Gastroesophageal sphincter (tissue), 4 donors: ENCODE measurements at places on chromosomes 1 and 21. TPM values are rescaled to one million over a fixed set of nuclear protein-coding genes. Genes with fewer than 3 reads are reported as not detected.

DNA sequence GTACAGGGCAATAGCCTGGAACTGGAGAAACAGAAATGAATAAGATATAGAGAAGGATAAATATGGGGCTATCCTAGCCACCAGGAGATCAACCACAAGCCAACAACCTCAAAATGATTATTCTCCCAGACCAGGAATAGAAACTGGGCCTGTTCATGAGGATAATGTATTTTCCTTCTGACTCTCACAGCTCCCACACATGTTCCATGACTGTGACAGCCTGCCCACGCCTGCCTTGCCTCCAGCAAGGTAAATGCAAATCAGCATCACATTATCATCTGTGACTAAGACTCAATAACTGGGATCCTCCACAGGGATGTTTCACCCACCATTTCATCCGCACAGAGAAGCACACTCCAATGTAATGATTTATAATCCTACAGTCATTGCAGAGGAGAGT is 3.3 kb downstream of the ENSA start:
- no peak for ATAC-seq

- ATAC-seq: no peak
These were observed 24.7 kb downstream of the HSF2BP start for GRCh38 chr21:43634618-43635017.

DNA sequence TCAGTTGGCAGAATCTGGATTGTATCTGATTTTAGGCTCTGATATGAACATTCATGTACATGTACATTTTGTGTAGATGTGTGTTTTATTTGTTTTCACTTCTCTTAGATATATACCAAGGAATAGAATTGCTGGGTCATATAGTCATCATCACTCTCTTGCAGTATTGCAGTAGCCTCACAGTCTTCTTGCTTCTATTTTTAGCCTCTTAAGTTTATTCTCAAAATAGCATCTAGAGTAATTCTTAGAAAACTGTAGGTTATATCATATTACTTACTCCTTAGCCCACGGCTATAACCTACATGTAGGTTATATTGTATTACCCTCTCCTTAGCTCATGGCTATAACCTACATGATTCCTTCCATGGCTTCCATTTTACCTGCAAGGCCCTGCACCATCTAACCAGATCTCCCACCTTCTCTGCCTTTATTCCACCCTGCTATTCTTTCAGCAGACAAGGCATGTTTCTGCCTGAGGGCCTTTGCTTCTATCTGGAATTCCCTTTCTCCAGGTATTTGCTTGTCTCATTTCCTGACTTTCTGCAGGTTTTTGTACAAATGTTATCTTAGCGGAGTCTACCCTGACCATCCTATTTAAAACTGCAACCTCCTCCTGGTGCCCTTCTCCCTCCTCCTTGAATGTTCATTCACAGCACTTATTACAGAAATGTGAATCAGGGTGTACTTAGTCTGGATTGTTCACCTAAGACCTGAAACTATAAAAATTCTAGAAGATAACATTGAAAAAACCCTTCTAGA is 109.0 kb upstream of the ETV3 start:
- ATAC-seq: no peak

DNA sequence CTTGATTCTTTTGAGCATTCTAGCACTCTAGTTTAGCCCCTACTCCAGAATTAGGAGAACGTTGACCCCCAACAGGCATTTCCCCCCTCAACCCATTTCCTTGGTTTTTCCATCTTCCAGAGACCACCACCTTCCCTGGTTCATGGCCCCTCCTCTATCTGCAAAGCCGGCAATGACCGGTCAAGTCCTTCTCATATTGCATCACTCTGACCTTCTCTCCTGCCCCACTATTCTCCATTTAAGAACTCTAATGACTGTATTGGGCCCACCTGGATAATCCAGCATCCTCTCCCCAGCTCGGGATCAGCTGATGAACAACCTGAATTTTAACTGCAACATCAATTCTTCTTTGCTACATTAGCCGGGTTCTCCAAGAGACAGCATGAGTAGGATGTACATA is 437.4 kb downstream of the NPHP4 start:
- no peak for ATAC-seq

DNA sequence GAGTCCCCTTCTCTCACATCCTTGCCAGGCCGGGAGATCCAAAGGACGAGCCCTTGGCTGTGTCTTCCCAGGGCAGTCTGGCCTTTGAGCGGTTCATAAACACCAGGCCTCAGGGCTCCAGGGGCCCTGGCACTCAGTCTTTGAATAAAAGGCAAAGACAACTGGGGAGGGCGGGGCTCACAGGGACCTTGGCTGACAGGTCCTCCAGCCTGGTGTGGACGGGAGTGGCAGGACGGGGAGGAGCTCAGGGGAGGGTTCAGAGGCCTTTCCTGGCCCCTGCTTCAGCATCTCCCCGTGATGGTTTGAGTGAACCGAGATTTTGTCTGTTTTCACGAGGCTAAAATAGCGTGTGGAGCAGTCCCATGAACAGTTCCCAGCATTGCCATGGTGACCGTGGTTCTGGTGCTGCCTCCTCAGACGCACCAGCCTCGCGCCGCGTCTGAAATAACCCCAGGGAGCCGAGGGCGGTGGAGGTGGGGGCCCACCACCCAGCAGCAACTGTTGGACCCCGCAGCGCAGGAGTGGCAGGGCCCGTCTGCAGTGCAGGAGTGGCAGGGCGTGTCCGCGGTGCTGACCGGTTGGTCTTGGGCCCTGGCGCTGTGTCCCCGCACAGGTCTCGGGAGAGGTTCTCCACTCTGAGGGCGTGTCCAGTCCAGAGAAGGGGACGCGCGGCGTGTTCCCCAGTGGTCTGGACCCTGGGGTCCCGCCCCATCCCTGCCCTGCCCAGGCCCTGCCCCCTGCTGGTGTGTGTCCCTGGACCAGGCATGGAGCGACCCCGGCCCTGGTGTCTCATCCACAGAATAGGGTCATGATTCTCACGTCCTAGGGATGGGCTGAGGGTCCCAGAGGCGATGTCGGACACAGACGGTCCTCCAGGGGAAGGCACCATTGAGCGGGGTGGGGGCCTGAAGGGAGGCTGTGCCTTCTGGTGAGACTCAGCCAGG is 7.1 kb upstream of the PRKCZ start:
- no peak for ATAC-seq

DNA sequence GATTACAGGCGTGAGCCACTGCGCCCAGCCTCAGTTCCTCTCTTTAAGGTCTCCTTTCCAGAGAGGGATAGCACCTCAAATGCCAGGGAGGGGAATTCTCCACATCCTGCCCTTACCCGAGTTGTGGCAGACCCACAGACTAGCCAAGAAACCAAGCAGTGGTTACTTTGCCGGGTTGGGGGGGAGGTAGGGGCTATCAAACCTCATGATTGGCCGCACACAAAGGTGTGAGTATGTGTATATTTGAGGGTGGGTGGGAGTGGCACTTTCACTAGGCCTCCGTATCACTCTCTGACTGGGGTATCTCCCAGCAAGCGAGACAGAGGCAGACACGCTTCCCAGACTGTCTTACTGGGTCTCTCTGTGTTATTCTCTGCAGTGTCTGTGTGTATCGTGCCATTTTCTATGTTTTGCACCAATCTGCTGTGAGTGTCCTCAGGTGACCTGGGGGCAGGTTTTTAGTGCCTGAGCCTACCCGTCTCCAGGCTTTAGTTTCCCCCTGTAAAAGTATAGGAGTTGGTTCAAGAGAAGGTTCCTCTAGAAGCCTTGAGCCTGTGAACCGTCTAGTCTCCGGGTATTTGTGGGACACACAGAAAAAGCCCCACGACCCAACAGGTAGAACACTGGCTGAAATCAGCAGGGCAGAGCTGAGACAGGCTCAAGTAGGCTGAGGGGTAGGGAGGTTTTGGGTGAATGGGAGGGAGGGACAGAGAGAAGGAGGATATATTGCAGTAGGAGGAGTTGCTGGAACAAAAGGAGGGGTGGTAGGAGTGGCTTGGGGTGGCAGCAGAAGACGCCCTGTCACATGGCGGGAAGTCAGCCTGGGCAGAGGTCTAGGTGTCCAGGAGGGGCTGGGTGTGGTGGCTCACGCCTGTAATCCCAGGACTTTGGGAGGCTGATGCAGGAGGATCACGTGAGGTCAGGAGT is 10.3 kb downstream of the LMNA start:
- no peak for ATAC-seq

DNA sequence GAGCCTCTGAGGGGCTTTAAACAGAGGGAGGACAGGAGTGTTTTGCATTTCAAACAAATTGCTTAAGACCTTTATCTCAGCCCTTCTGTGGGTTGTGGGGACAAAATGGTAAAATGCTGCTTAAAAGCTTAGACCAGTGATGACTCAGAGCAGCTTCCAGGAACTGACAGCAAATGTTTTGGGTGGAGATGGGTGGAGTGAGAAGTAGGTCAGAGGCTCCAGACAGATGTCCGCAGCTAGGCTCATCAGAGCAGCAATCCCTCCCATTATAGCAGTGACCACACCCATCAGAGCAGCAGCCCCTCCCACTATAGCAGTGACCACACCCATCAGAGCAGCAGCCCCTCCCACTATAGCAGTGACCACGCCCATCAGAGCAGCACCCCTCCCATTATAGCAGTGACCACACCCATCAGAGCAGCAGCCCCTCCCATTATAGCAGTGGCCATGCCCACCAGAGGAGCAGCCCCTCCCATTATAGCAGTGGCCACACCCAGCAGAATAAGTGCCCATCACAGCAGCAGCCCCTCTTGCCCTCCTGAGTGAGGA is 532.2 kb downstream of the MATN1 start:
- ATAC-seq: peak; percentile 88

DNA sequence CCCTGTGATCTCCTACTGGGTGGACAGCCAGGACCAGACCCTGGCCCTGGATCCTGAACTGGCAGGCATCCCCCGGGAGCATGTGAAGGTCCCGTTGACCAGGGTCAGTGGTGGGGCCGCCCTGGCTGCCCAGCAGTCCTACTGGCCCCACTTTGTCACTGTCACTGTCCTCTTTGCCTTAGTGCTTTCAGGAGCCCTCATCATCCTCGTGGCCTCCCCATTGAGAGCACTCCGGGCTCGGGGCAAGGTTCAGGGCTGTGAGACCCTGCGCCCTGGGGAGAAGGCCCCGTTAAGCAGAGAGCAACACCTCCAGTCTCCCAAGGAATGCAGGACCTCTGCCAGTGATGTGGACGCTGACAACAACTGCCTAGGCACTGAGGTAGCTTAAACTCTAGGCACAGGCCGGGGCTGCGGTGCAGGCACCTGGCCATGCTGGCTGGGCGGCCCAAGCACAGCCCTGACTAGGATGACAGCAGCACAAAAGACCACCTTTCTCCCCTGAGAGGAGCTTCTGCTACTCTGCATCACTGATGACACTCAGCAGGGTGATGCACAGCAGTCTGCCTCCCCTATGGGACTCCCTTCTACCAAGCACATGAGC is 17.2 kb upstream of the SLC25A44 start:
- ATAC-seq: no peak

DNA sequence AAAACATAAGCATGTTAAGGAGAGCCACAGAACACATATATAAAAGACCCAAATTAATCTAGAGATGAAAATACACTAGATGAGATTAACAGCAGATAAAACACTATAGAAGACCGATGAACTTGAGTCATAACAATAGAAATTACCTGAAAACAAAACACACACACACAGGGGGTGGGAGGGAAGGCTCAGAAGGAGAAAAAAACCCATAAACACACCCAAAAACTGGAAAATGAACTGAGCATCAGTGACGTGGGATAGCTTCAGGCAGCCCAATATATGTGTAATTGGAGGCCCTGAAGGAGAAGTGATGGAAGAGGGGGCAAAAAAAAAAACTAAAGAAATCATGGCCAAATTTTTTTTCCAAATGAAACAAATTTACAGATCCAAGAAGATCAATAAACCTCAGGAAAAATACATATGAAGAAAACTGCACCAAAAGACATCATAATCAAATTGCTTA is 11.4 kb downstream of the ALDH9A1 start:
- ATAC-seq: no peak

- peak; percentile 56 for ATAC-seq
These were observed 8.2 kb upstream of the CAP1 start for GRCh38 chr1:40032240-40032891.

DNA sequence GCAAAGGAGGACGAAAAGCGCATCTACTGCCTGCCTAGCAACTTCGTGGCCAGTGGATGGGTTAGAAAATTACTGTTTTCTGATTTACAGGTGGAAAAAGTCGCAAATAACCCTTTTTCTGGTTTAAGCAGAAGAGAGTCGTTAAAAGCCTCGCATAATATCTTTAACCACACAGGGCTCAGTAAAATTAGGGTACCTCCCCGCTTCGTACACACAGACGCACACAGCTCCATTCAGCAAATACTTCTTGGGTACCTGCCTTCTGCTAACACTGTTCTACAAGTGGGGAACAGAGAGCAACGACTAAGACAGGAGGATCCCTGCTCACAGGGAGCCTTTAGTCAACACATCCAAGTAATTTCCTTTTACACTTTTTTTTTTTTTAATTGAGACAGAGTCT is 704 bp downstream of the ALG6 start:
- ATAC-seq: no peak

DNA sequence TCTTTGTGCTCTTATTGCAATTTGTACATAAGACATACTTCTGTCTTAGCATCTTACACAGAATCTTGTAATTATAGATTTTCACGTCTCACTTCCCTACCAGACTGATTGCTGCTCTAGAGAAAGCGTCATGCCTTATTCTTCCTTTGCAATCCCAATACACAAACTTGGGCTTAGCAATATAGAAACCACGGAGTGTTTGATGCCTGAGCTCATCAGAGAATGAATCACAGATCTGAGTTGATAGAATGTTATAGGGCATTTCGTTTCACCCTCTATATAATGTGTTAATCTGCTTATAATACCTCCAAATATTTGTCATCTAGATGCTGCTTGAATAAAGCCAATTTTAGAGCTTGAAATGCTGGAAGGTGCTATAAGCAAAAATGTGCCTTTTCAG is 6.6 kb downstream of the FMO1 start:
- no peak for ATAC-seq

Gene PADI4
- 1.6 TPM for total RNA-seq

Gene OR2T11
- total RNA-seq: not detected

Gene FAM163A
- 0.19 TPM for total RNA-seq

Gene IPO9
- total RNA-seq: 30.7 TPM

Gene CXADR
- total RNA-seq: 7.6 TPM
